ENCODE measurements at places on chromosomes 11 and 22.

GRCh38 chr11:19567996-19568395, 144.6 kb upstream of the NAV2 start:
- DNase-seq = no peak

- no peak for DNase-seq
Measured at GRCh38 chr22:41062146-41062545, 30.2 kb upstream of the EP300 start.

DNA sequence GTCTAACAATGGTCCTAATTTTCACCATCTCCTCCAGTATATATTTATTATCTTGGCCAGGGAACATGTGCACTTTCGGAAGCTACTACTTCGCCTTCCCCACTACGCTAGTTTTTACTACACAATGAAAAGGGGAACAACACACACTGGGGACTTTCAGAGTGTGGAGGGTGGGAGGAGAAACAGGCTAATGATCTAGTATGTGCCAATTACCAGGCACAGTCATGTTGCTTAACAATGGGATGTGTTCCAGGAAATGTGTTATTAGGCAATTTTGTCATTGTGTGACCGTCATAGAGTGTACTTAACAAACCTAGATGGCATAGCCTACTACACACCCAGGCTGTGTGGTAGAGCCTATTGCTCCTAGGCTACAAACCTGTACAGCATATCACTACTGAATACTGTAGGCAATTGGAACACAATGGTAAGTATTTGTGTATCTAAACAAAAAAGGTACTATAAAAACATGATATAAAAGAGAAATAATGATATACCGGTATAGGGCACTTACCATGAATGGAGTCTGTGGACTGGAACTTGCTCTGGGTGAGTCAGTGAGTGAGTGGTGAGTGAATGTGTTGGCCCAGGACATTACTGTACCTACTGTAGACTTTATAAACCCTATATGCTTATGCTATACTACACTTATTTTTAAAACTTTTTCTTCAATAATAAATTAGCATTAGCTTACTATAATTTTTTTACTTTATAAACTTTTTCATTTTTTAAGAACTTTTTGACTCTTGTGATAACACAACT, 20.1 kb upstream of the CUL5 start:
- no peak for DNase-seq

DNA sequence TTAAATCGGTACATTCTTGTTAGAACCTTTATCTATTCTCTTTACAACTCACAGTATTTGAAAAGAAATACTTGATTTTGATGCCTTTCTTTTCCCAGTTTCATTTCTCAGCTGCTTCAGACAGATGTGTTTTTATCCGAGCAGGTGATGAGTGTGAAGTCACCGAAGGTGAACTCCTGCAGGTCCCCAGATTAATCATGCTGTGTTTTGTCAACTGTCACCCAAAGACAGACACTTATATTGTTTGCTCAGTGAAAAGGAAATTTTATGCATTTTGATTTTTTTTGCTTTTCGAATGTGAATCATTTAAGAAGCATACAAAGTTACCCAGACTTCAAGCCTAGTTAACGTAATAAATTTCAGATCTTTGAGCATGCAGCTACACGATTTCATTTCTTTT, 7.8 kb upstream of the TMPRSS13 start:
- no peak for DNase-seq

DNA sequence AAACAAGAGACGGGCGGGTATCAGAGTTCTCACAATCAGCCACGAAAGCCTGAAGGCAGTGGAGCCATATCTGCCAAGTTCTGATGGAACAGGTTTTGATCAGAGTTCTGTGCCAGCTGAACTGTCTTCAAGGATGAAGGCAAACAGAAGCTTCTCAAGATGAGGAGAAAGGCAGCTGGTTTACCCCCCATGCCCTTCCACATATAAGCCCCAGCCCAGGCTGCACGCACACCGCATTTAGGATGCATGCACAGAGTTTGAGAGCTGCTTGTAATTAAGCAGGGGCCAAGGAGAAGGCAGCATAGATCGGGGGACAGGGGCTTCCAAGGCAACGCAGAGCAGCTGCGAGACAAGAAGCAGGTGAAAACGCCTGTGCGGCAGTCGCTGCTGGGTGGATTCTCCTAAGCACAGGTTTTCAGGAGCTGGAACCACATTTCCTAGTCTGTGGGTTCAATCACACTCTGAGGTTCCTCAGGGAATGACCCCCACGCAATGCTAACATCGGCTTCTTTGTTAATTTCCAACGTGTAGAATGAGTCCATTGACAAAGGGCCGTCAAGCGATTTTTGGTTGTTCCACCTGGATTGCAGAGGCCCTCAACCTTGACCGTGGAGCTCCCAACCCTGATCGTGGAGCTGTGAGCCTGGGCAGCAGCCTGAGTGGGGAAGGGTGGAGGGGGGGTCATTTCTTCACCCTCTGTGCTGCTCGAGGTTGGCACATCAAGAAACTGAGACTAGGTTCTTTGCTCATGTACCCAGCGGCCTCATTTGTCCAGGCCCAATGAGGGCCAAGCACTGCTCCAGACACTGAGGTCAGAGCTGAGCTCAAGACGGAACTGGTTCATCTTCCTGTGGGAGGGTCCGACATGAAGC, 81.7 kb upstream of the SHISAL1 start:
- peak; percentile 8 for DNase-seq

GRCh38 chr11:115502636-115503082, 1.6 kb downstream of the CADM1 start:
- DNase-seq = no peak

DNA sequence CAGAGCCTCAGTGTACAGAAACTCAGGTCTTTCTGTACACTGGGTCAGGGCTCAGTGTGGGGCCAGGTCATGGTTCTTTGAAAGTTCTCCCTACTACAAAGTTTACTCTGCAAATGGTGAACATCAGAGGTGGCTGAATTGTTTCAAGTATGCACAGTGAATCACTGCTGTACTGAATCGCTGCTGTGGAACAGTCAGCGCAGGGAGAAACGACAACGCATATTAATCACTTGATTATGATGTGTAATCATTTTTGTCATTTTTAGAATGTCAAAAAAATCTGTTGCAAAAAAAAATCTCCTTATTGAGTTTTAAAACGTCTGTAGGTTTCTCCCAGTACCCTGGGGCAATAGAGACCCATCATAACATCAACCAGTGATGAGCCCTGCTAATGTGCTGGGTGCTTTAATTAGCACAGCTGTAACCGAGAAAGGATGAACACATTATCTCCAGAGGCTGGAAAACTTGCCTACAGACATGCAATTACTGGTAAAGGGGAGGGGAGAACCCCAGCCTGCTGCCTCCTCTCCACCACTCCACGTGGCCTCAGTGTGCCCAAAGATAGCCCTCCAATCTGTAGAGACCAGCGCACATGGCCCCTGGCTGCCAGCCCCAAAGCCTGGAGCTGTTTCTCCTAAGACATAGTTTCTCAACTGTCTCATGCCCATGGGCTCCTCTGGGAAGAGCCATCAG, 12.8 kb downstream of the ARRB1 start:
- no peak for DNase-seq

- DNase-seq = no peak
Measured at GRCh38 chr22:22037229-22037628, 54.6 kb upstream of the TOP3B start.

DNA sequence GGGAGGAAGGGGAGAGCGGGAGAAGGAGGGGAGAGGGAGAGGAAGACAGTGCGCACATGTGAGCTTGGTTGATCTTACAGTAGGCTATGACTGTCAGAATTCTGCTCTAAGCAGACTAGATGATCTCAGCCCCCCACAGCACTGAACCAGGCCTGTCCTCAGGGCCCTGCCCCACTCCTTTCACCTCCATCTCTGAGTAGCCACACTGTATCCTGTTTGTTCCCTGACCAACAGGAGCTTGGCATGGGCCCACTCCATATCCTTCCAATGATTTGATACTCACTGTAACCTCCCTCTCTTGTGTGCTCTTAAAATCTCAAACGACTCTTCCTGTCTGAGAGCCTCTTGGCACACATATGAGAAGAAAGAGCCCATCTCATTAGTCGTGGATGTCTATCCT, 86.1 kb upstream of the PARVA start:
- DNase-seq = no peak

All from kidney glomerular epithelial cell (primary cell).